Activated CD4-positive, CD25-positive, alpha-beta regulatory T cell (primary cell): ENCODE measurements at places on chromosomes 7 and 10.

DNA sequence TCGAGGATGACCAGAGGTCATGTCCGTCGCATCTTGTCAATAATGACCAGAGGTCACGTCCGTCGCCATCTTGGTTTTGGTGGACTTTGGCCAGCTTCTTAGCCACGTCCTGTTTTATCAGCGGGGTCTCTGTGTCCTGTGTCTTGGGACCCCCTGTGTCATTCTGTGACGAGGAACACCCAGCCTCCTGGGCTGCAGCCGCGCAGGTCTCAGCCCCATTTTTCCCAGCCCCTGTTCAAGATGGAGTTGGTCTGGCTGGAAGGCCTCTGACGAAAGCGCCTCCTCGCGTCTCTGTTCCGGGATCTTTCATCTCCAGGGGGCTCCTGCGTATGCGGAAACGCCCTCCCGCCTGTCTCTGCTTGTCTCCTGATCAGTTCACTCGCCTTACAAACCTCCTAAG is 134.2 kb downstream of the ELFN1 start:
- no peak for DNase-seq

- no peak for DNase-seq
Observed at GRCh38 chr7:108166687-108167086, 36.5 kb upstream of the LAMB4 start.

DNA sequence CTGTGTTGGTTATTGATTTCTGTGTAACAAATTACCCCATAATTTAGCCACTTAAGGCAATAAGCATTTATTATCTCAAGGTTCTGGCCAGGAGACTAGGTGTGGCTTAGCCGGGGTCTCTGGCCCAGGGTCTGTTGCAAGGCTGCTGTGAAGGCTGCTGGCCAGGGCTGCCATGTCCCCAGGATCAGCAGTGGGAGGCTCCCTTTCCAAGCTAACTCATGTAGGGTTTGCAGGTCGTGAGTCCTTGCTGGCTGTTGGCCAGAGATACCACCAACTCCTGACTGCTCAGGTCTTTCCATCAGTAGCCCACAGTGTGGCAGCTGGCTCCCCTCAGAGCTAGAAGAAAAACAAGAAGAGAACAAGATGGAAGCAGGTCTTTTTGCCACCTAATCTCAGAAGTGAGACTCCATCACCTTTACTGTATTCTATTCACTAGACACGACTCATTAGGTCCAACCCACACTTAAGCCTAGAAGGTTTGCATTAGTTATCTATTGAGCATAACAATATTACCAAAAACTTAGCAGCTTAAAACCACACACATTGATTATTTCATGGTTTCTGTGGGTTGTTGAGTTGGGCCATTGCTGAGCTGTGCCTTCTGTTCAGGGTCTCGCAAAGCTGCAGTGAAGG is 185.6 kb downstream of the PFKFB3 start:
- DNase-seq = no peak

GRCh38 chr10:90020506-90020905 is 319.1 kb downstream of the KIF20B start:
- DNase-seq = no peak

- DNase-seq = no peak
Observed at GRCh38 chr7:5589819-5590595, 166.4 kb upstream of the TNRC18 start.

GRCh38 chr7:65798111-65799075 is 74.5 kb upstream of the VKORC1L1 start:
- DNase-seq = no peak

DNA sequence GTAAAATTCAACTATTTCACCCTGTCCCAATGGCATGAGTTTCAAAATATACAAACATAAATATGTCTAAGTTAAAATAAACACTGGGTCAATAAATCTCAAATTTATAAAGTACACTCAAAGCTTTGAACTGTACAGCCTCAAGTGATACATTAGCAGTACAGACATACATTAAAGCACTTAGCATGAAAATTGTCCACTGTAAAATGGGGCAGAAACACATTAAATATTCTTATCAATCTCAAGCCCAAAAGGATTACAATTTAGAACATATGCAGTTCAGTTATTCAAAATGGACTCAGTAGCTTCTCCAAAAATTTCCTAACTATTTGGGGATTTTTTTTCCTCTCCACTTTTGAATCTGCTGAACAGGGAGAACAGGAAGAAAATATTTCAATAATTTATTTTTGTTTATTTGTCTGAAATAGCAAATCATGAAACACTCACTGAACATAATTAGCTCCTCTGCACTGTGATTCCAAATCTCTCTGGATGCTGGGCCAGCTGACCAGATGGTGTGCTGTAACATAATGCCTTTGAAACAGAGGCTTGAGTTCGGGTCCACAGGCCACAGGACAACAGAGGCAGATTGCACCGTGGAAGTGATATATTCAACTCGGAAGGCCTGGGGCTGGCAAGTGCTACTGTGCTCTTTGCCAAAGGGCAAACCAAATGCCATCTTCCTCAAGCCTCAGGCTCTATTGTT is 248.9 kb upstream of the LRRN3 start:
- no peak for DNase-seq

DNA sequence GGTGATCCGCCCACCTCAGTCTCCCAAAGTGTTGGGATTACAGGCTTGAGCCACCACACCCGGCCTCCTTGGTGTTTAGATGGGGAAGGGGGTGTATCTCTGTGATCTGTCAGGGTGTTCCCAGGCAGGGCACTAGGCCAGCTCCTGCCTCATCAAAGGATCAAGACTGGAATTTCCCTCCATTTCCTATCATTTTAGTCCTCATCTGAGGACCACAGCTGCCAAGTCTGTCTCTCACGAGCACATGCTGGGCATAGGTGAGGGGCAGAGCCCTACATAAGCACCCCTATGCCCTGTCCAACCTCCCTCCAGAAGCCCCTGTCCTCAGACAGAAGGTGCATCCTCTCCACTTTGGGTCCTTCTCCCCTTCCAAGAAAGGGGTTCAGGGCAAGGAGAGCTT is 19.5 kb downstream of the TRIM56 start:
- DNase-seq = no peak

DNA sequence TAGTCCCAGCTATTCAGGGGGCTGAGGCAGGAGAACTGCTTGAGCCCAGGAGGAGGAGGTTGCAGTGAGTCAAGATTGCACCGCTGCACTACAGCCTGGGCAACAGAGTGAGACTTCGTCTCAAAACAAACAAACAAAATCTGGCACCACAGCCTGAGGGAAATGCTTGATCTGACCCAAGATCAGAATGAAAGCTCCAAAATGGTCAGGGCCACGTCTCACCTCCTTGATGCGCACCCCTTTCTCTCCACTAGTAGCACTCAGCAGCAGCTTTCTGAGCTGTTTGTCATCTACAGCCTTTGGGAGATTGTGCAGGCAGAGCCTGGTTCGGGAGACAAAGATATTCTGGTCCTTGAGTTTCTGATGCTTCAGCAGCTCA is 22.7 kb downstream of the RBM28 start:
- no peak for DNase-seq

DNA sequence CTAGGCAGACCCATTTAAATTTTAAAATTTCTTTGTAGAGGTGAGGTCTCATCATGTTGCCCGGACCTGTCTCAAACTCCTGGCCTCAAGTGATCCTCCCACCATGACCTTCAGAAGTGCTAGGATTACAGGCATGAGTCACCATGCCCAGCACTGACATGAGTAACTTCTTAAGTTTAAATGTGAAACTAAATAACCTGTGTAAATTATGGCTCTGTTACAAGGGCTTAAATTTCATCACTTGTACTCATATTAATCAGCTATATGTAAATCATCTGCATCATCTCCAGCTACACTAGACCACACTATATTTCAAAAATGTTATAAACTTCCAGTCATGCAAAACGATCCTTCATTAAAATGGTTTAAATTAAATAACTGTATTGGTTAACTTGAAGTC is 56.1 kb downstream of the ATAD1 start:
- no peak for DNase-seq

GRCh38 chr10:66284621-66285020 is 641.2 kb upstream of the LRRTM3 start:
- no peak for DNase-seq

DNA sequence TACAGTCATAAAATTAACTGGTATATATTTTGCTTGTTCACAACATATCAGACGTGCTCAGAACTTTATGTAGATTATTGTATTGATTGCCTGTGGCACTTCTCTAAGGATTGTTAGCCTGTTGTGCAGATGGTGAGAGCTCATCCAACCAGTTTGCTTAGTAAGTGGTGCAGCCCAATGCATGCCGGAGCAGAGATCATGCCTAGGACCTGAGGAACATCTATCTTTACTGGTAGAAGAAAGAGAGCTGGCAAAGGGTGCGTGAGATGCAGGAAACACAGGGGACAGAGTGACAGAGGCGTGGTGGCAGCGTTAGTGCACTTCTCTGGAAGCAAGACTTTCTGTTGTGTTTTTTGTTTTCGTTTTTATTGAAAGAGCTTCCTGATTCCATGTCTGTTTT is 35.9 kb downstream of the CCM2 start:
- no peak for DNase-seq
